ENCODE measurements at places on chromosomes 1 and 21.

DNA sequence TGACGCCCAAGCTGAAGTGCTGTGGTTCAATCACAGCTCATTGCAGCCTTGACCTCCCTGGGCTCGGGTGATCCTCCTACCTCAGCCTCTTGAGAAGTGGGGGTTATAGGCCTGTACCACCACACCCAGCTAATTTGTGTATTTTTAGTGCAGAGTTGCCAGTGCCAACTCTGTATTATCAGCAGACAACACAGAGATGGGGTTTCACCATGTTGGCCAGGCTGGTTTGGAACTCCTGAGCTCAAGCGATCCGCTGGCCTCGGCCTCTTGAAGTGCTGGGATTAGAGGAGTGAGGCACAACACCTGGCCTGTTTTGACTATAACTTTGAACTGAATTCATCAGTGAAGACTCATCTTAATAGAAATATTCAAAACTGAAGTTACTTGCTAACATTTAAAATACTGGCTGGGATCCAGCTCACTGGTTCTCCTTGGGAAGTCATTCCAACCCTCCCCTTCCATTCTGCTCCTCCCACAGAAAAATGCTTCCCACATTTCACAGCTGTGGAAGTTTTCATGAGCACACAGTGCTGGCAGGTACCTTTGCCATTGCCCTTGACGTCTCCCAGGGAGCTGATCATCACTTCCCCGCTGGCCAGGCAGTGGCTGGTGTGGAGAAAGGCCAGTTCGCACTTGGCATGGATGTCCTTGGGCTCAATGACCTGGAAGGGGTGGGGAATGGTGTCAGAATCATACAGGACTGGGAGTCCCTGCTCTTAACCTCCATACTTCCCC lies 4.7 kb downstream of the SELENBP1 start:
- no peak for DNase-seq

- no peak for DNase-seq
Measured at GRCh38 chr21:39034590-39035536, 148.4 kb downstream of the PSMG1 start.

GRCh38 chr1:11422686-11423085 lies 56.3 kb upstream of the DISP3 start:
- no peak for DNase-seq

DNA sequence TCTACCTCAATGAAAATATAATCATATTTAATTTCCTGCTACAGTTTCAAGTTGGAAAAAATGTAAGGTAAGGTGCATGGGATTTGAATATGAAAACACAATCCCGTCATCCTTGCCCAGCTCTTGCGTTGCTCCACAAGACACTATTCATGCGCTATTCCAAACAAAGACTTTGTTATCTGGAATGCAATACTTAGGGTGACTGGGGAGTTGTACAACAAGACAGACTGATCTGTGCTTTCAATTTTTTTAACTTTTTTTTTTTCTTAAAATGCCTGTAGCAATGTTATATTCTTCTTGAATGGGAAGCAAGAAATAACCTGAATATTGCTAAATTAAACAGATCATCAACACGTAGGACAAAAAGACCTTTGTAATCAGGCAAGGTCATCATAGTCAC lies 1077.2 kb downstream of the TTLL7 start:
- no peak for DNase-seq

- DNase-seq = no peak
Measured at GRCh38 chr21:46022551-46023525, 41.3 kb downstream of the COL6A1 start.

DNA sequence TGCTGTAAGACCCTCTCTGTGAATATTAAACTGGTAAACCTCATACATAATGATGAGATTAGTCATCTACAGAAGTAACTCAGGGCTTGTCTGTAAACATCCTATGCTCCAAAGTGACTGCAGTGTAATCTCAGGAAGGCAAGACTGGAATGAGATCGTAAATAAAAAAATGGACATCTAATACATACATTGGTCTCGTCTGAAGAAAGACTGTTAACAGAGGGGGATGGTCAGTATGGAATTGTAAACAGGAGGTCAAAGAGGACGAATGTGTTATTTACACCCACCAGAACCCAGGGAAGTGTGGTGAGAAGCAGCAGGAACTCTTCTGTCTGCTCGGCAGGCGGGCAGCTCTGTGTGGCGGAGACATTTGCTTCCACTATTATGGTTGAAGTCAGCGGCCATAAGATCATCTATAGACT lies 51.4 kb downstream of the DISC1 start:
- no peak for DNase-seq

GRCh38 chr1:88562991-88563390 lies 121.1 kb upstream of the PKN2 start:
- no peak for DNase-seq

DNA sequence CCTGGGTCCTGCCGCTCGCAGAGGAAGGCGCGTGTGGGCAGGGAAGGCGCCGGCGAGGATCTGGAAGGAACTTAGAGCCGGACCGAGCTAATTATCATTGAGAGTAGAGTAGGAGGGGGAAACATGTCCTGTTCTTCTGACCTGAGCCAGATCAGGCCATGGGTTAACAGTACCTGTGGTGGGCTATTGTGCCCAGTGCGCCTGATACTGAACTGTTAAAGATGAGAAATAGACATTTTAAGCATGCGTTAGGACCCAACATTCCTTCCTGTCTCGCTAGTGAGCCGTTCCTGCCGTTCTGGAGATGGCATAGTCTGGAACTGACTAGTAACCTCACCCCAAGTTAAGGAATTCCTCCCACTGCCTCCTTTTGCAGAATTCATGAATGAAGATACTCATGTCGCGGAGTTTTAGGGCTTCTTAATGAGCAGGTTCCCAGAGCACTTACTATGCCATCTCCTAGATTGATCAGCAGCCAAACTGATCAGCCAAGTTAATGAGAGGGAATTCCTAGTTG lies 870 bp downstream of the STRIP1 start:
- DNase-seq = no peak

- DNase-seq = no peak
Measured at GRCh38 chr1:193040011-193040410, 19.1 kb downstream of the UCHL5 start.

GRCh38 chr1:18527921-18528320 lies 47.2 kb downstream of the KLHDC7A start:
- DNase-seq = no peak

DNA sequence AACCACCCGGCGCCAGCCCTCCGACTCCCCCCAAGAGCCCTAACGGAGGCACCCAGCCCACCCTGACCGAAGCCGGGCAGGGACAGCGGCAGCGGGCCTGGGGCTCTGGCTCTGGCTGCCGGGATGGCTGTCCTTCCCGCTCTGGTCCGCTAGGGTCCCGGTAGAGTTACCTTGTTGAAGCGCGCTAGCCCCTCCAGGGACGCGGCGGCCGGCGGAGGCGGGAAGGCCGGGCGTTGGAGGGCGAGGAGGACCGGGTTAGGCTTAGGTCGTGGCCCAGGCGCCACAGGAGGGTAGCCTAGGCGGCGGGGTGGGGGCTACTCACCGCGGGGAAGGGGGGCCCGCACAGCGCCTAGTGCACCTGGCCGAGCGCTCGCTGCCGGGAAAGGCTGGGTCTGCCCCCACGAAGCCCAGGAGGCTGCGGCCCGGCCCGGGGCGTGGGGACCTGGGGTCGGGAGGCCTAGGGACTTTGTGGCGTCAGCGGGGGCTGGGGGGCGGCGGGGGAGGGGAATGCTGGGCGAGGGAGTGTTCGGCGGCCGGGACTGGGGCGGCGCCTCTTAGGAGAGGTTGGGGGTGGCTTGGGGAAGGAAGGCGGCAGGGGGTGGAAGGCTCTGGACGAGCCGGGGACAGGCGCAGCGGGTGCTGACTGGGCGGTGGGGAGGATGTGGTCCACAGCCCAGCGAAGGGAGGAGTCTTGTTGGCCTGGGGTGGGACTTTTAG lies at the start of gene TRIM17:
Gene TRIM17, minus strand, starts transcription at position 645 of the 717 bp plus-strand sequence. CDS start 1,789 bp downstream, outside the sequence.
- DNase-seq = no peak

DNA sequence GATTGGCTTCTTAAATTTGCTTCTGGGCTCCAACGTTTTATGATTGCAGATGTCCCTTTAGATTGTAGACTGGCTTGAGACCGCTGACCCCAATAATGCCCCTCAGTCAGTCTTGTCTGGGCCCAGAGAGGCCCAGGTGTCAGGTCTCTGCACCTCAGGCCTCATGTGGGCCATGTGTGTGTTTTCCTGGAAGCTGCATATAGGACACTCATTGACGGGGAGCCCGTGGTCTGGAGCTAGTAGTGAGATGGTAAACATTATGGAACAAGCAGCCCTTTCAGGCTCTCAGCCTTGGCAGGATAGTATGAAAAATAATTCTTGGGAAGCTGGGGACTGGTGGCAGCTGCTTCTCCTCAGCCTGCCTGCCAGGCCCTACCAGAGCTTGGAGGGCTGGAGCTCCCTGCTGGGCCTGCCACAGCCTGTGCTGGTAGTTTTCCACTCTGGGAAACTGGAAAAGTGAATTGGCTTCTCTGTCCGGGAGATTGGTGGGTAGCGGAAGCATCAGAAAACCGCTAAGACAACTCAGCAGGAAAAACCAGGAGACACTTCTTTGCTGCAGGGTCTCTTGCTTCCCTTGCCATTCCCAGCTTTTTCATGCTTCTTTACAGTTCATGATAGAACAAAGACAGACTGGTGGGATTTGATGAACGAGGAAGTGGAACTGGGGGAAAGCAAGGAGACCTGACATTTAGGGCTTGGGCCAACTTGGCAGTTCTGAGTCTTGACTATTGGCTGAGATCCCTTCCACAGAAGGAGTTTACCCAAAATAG lies 57.8 kb upstream of the HSD17B7 start:
- DNase-seq = no peak

GRCh38 chr21:43911015-43911934 lies 46.3 kb downstream of the AGPAT3 start:
- DNase-seq = no peak

- no peak for DNase-seq
Measured at GRCh38 chr1:107100331-107100984, 40.4 kb upstream of the NTNG1 start.

GRCh38 chr1:205536759-205537361 lies 32.4 kb downstream of the CDK18 start:
- no peak for DNase-seq

- no peak for DNase-seq
Measured at GRCh38 chr1:203797948-203798655, 2.7 kb downstream of the ZBED6 start.

GRCh38 chr1:91173346-91173890 lies 151.6 kb upstream of the ZNF644 start:
- no peak for DNase-seq

Measured in GM18507 (cell line).